ENCODE measurements at places on chromosomes 7 and 10. TPM values are rescaled to one million over a fixed set of nuclear protein-coding genes. Genes with fewer than 3 reads are reported as not detected.

CCAR1 gene
- 27.5 TPM for total RNA-seq

CACUL1 gene
- total RNA-seq = 27.4 TPM

LIPK gene
- total RNA-seq = not detected

DNA sequence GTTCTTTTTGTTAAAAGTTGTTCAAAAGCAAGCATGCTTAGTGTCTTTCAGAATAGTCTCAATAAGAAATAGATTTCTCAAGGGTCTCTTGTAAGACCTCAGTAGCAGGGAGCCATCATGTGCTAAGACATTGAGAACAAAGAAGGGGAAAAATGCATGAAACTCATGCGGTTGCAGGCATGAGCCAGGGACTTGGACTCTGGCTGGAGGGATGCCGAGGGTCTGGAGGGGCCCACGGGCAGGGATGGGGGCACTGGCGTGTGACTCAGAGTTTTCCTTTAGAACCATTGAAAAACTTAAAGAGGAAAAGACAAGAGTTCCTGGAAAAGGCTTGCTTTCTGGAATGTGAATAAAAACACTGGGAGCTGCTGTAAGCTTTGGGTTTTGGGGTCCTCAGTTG, 253.3 kb downstream of the CCDC3 start:
- no peak for DNase-seq

DNA sequence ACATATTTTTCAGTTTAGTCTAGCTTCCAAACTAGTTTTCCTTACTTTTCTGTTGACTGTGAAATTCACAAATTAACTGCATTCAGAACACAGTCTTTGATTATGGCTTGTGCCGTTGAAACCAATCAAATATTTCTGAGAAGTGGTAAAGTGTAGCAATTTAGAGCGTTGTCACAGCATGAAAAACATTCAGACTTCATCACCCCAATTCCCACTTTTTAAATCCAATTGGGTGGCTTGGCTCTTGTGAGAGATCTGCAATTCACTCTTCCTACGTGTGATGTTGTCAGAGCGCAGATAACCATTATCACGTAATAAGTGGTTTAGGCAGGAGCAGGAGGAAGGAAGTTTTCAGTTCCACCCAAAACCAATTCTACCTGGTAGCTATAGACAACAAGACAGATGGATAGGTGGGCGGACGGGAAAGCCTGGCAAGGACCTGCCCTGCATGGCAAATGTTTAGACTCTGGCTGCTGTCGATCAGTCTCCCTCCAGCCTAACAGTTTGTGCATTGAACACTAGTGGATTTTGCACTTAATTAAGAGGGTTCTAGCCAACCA, 8.9 kb downstream of the COBL start:
- no peak for DNase-seq

DNA sequence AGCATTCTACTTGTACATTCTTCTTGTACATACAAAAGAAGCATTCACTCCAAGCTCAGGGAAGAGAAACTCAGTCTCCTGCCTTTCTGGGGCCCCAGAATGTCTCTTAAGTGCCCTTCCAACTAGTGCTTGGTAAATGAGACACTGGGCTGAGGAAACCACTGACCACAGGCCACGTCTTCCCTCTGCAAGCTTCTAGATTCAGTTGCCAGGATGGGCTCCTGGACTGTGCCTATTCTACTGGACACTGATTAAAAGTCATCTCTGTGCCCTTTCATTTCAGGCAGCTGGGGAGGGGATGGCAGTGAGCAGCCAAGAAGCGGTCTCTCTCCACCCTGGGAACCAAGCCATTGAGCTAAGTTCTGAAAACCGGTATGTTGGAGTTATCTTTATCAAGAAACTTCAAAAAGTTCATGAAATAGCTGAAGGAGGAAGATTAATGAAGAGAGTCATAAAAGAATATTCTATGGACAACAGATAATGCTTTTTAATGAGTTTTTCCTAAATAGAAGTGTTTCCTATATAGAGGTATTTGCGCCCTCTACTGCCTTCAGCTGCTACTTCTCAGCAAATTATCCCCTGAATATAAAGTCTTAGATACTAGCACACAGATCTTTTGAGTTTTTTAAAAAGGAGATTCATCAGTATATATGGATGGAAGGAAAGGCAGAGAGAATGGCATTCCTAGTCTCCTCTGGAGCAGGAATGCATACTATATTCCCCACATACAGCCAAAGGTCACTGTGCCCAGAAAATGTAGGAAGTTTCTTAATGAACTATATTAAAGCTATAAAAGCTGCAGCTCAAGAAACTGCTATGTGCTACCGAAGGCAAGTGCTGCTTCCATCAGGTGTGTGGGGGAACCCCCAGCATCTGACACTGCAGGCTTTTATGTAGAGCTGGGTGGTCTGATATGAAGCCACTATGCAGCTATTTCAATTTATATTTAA, 8.4 kb upstream of the IFIT1B start:
- no peak for DNase-seq
